ENCODE measurements at places on chromosomes 3 and 15. TPM values are rescaled to one million over a fixed set of nuclear protein-coding genes. Genes with fewer than 3 reads are reported as not detected.

RPL35A gene
- 1,407 TPM for total RNA-seq

COL6A5 gene
- not detected for total RNA-seq

CSPG5 gene
- total RNA-seq = 1.1 TPM

GASK1A gene
- not detected for total RNA-seq

ACTRT3 gene
- total RNA-seq = 2.9 TPM

TMEM158 gene
- 19.7 TPM for total RNA-seq

PROS1 gene
- total RNA-seq = 6.8 TPM

C3orf49 gene
- total RNA-seq = not detected

TMEM40 gene
- 0.81 TPM for total RNA-seq

GP9 gene
- not detected for total RNA-seq

CD200R1L gene
- total RNA-seq = not detected

CHRNA3 gene
- 0.20 TPM for total RNA-seq

GOLGA6B gene
- not detected for total RNA-seq

UCN2 gene
- 8.2 TPM for total RNA-seq

UBE3A gene
- 20.1 TPM for total RNA-seq

FAM174B gene
- total RNA-seq = 8.2 TPM

CYP8B1 gene
- not detected for total RNA-seq
